ENCODE measurements at places on chromosomes 12 and 14.

- DNase-seq, result no peak
These were observed 229.4 kb downstream of the CHST11 start for GRCh38 chr12:104686196-104686595.

DNA sequence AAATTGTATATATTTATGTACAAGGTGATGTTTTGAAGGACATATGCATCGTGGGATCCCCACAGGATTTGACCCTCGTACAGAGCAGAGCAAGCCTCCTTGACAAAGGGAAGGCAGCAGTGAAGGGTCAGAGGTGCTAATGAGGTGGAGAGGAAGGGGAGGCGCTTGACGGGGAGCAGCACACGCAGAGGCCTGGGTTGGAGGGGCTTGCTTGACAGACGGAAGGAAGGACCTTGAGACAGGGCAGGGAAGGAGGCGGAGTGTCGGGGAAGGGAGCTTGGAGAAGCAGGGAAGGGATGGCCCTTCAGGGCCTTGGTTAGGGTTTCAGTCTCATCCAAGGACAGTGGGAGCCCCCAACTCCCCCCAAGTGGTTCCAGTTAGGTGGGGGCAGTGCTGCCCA lies 52.6 kb downstream of the ZNF664 start:
- no peak for DNase-seq

GRCh38 chr14:80271389-80271788 lies 60.1 kb upstream of the DIO2 start:
- DNase-seq, result no peak

- no peak for DNase-seq
These were observed 315.5 kb upstream of the OR4E1 start for GRCh38 chr14:21989090-21989489.
